Muscle of leg (tissue), 16 donors: ENCODE measurements at places on chromosomes 16 and 17.

DNA sequence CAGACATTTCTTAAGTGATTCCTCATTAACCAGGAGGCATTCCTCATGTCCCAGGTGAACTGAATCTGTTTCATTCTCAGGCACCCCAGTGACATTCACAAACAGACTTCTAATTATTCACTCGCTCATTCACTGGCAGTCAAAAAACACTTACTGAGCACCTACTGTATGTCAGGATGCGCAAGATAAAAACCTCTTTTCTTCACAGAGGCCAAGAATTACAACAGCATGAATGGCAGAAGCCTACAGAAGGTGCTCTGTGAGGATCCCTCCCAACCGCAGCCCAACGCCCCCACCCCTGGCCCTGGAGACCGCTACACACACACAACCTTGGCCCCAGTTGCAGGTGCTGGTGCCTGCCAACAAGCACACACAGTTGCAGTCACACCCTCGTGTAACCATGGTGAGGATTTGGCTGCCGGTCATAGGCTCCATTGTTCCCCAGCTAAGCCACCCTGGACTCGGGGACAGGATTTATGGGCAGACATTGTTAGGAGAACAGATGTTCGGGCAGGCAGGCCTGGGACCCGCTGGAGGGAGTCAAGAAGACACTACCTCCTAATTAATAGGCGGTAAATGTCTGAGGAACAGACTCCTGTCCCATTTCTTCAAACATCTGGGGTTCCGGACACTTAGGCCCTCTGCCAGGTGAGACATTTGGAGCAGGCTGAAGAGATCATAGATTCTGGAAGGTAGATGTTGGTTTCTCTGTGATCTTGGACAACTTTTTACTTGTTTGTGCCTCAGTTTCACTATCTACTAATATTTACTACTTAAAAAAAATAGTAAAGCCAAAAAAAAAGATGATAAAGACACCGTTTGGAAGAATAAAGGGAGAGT lies 43.2 kb downstream of the CUEDC1 start:
- peak overlapping the region; percentile 71 for H3K27ac ChIP-seq
- peaks cover 65% of the 10 kb centered on the region for H3K4me1 ChIP-seq
- no peak overlapping the region for H3K4me3 ChIP-seq
- H3K27me3 ChIP-seq, result no peaks in the 10 kb centered on the region

GRCh38 chr17:62950067-62950466 lies 16.0 kb upstream of the TANC2 start:
- peaks cover 6% of the 10 kb centered on the region for H3K4me1 ChIP-seq
- peak; percentile 86 for DNase-seq
- no peaks in the 10 kb centered on the region for H3K36me3 ChIP-seq
- H3K4me3 ChIP-seq, result no peak overlapping the region

DNA sequence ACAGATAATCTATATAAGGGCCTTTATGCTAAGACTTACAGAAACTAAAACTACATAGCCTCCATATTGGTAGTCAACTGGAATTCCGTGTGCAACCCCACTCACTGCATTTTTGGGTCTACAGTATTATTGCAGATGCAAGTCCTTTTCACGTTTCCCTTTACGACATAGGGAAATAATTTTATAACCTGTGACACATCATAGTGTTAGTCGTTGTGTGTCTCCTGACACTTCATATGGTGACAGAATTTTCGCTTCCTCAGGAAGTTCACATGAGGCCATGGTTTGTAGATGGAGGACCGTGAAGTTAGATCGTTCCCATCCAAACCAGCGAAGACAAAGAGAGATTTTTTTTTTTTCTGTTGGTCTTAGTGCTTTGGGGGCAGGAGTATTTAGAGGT lies 15.7 kb upstream of the MRC2 start:
- peaks cover 50% of the 10 kb centered on the region for H3K36me3 ChIP-seq
- H3K4me3 ChIP-seq, result no peak overlapping the region
- H3K27ac ChIP-seq, result peak overlapping the region; percentile 55
- H3K4me1 ChIP-seq, result peaks cover 25% of the 10 kb centered on the region
- H3K27me3 ChIP-seq, result no peaks in the 10 kb centered on the region

- peaks cover 42% of the 10 kb centered on the region for H3K36me3 ChIP-seq
- no peak for DNase-seq
- no peak overlapping the region for H3K4me3 ChIP-seq
- H3K27me3 ChIP-seq, result no peaks in the 10 kb centered on the region
- H3K4me1 ChIP-seq, result peaks cover 15% of the 10 kb centered on the region
These were observed 35.7 kb downstream of the ZCCHC14 start for GRCh38 chr16:87457061-87457611.

- H3K27me3 ChIP-seq, result peaks cover 1% of the 10 kb centered on the region
- H3K36me3 ChIP-seq, result peaks cover 3% of the 10 kb centered on the region
- no peak for DNase-seq
- peaks cover 32% of the 10 kb centered on the region for H3K4me1 ChIP-seq
- H3K4me3 ChIP-seq, result no peak overlapping the region
- H3K27ac ChIP-seq, result no peak overlapping the region
These were observed 27.6 kb downstream of the ITGB3 start for GRCh38 chr17:47281216-47281615.

DNA sequence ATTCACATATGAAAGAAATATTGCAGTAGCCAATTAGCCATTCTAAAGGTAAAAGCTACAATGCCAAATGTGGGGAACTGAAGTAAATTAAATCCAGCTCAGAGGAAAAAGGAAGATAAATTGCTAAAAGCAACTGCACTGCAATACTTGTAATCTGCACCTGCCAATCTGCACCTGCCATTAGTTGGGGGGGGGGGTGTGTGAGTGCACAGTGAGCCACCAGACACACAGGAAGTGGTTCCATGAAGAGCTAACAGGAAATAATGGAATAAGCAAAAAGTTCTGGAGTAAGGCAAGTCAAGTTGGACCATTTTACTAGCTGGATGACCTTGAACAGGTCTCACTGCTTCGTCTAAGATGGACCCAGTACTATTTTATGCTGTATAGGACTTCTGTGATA lies 191.8 kb downstream of the PARN start:
- no peak overlapping the region for H3K4me3 ChIP-seq
- H3K4me1 ChIP-seq, result peaks cover 27% of the 10 kb centered on the region

- no peak for DNase-seq
- no peaks in the 10 kb centered on the region for H3K4me1 ChIP-seq
- H3K4me3 ChIP-seq, result no peak overlapping the region
- H3K27ac ChIP-seq, result no peak overlapping the region
These were observed 215.4 kb downstream of the UTP18 start for GRCh38 chr17:51475730-51476129.

DNA sequence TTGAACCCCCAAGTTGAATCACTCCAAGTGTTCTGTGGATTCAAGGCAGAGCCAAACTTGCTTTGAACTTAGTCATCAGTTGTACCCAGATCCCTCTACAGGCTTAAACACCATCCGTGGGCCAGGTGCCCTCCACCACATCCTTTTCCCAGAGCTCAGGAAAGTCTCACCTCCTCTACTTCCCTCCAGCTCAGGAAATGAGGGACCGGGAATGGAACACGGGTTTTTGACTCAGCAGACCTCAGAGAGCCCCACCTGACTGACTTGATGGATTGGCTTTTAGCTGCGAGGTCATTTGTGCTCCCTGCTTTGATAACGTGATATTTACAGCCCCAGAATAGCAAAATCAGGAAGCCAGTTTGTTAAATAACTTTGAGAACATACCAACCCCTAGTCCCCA lies 20.1 kb downstream of the GID4 start:
- H3K36me3 ChIP-seq, result peaks cover 52% of the 10 kb centered on the region
- H3K4me1 ChIP-seq, result no peaks in the 10 kb centered on the region
- no peak overlapping the region for H3K4me3 ChIP-seq
- H3K27ac ChIP-seq, result no peak overlapping the region
- no peaks in the 10 kb centered on the region for H3K27me3 ChIP-seq

DNA sequence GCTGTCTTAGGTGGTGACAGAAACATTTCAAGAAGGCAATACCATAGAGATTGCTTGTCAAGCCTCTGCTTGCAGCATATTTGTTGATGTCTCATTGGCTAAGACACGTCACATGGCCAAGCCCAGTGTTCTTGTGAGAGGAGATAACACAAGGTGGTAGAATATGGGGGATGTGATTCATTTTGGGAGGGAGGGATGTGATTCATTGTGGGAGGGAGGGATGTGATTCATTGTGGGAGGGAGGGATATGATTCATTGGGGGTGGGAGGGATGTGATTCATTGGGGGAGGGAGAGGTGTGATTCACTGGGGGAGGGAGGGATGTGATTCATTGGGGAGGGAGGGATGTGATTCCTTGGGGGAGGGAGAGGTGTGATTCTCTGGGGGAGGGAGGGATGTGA lies 470.5 kb upstream of the SALL1 start:
- no peaks in the 10 kb centered on the region for H3K27me3 ChIP-seq
- no peak overlapping the region for H3K4me3 ChIP-seq
- no peak overlapping the region for H3K27ac ChIP-seq

DNA sequence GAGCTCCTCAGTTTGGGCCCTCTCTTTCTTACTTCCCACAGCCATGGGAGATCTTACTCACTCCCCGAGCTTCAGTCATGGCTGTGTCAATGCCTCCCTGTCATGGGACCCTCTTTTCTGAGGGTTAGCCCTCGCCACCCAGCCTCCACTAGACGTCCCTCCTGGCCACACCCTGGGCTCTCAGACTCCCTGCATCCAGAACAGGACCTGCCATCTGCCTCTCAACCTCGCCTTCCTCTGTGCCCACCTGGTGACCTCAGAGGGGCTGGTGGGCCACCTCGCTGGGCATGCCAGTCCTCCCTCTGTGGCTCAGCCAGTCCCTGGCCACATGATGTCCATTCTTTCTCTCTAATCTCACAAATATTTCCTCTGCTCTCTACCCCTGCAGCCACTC lies 54.6 kb upstream of the MED9 start:
- peaks cover 35% of the 10 kb centered on the region for H3K4me1 ChIP-seq
- peaks cover 2% of the 10 kb centered on the region for H3K27me3 ChIP-seq
- no peak overlapping the region for H3K4me3 ChIP-seq
- no peak overlapping the region for H3K27ac ChIP-seq

DNA sequence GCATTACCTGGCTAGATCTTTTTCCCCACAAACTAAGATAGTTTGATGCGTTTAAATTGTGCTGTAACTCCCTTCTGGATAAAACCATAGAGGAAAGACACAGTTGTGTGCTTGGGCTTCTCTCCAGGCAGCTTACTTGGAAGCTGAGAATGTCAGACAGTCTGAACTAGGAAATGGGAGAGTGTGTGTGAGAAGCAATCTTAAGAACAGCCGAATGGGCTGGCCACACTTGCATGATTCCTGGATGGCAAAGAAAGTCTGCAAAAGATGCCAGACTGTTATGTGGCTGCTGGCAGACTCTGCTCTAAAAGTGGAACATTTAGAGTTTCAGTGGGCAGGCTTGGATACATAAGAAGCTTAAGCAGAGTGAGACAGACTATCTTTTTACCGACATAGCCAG lies 384.3 kb upstream of the PSMD7 start:
- H3K4me3 ChIP-seq, result no peak overlapping the region
- H3K36me3 ChIP-seq, result no peaks in the 10 kb centered on the region
- peak; percentile 87 for DNase-seq
- no peaks in the 10 kb centered on the region for H3K27me3 ChIP-seq
- H3K4me1 ChIP-seq, result no peaks in the 10 kb centered on the region
